Activated T-helper 1 cell treated with anti-CD3 and anti-CD28 coated beads, Interleukin-2, amount 50 U/mL, for 16 hours (primary cell): ENCODE measurements at places on chromosomes 4 and X.

- no peak for DNase-seq
Measured at GRCh38 chr4:183797011-183797444, 108.1 kb upstream of the STOX2 start.

GRCh38 chr4:13171292-13172057 lies 312.7 kb downstream of the RAB28 start:
- no peak for DNase-seq

DNA sequence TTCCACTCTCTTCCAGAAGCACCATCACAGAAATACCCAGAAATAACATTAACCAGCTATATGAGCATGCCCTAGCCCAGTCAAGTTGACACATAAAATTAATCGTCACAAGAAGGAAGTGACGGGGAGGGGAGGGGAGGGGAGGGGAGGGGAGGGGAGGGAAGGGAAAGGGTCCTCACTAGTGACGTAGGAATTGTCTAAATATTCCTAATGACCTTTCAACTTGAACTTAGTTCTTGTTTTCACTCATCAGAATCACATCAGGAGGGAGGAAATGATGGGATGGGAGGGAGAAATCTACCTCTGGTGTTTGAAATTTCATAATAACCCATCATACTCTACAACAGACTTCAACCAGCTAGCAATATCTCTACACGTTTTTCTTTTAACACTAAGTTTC lies 52.2 kb upstream of the NOCT start:
- no peak for DNase-seq

- DNase-seq: no peak
Measured at GRCh38 chrX:110924871-110925270, 129.3 kb upstream of the CHRDL1 start.

DNA sequence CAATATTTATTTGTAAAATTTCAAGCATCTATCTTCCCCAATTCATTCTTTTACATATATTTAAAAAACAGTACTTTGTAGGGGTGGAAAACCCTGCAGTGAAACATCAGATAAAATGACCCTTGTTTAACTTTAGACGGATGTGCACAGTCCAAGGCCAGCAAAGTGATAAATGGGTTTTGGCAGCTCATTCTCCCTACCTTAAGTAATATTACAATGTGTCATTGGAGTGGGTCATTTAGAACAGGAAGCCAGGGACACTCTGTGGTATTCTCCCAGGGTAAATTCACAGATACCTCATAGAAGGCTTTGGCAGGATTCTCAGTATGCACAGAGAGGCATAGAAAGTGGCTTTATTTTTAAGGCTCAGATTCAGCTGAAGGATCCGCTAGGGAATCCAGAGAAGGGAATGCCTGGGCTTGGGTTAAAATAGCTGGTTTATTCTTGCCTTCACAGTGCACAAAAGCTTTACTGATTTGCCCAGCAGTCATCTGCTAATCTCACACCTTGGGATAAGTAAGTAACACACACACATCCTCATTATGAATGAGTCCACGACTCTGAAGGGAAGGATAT lies 206.7 kb downstream of the RASL11B start:
- DNase-seq: no peak

DNA sequence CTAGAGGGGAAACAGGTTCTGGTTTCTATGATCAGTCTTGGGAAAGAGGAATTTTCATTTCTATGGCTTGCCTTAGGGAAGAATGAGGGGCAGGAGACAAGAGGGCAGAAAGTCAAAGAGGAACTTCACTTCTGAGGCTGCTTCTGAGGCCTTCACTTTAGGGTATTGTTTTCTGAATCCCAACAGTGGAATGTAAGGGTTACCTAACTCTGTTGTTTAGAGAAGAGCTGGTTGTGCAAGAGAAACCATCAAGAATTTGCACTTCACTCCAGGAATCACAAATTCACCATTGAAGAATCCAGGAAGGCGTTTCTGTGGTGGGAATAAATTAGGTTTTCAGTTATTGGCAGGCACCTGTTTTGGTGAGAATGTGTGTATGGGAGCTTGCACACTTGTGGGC lies 126.7 kb upstream of the AMOT start:
- no peak for DNase-seq

DNA sequence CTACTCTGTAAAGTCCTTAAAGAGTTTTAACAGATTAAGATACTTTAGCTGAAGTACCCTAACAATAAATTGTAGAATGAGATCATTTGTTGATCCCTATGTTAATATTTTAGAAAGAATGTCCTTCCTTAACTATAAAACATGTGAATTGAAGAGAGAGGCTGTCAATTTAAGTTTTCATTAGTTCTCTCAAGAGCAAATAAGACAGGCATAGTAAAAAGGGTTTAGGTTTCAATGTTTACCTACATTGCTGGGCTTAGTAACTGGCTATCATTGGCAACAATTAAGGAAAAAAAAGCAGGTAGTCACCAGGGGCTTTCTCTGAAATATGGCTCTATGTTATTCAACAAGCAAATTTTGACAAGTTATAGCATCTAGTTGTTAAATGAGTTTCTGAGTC lies 91.5 kb downstream of the ATRX start:
- DNase-seq: no peak

DNA sequence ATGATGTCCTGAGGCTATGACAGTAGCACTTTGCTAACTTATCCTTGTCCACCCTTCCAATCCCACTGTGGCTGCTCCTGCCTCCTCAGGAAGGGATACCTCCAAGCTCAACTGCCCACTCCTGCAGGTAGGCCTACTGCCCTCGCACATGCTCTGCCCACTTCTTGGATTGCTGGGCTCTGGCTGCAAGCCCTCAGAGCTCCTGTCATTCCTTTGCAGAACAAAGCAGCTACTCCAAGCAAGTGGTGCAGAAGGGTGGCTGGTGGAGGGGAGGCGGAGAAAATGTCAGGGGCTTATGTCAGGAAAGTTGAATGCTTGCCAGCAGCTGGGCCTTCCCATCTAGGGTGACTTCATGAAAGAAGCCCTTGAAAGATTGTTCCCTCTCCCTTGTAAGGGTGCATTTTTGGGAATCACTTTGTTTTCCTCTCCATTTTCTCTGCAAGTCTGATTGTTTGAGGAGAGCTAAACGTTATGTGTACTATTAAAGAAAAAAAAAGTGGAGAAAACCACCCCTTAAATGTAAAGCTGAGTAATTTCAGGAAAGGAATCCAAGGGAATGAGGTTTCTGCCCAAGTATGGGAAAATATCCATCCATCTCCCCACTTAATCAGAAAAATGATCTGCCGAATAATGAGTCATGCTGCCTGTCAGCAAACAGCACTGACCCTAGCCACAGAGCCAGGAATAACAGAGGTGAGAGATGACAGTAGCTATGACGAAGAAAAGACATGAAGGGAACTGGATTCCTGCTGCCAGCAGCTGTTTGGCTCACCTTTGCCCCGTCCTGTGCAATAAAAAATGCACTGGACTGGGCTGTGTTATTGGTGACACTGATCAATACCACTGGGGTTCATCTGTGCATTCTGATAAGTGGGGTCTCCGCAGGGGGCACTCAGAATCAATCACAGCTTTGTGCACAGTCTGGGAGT lies 102.0 kb downstream of the RTL5 start:
- DNase-seq: no peak

DNA sequence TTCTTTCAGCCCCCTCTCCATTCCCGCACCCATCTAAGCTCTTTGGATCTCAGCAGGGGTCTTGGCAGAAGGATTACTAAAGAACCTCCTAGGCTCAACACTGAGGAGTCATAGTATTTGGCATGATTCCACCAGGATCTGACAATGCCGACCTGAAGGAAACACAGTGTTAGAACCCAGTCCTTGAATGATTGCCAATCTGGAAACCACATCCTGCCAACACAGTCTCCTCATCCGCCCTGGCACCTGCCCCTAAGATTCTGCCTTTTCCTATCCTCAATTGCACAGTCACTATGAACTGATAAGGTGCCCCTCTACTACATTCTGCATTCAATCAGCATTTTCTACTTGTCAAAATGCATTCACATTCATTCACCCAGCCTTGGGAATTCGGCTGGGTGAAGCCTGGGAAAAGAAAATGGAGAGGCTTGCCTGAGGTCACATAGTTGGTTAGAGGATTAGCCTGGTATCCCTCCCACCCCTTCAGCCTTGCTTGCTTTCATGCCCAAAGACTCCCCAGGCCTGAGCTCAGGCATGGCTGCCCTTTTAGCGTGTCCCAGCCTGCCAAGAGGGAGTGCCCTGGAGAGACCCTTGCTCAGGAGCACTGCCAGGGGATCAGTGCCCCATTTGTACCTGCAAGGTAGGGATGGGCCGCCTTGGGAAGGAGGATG lies 2.2 kb upstream of the CLDN2 start:
- DNase-seq: no peak

GRCh38 chrX:72050011-72050410 lies 81.7 kb downstream of the RTL5 start:
- DNase-seq: no peak

DNA sequence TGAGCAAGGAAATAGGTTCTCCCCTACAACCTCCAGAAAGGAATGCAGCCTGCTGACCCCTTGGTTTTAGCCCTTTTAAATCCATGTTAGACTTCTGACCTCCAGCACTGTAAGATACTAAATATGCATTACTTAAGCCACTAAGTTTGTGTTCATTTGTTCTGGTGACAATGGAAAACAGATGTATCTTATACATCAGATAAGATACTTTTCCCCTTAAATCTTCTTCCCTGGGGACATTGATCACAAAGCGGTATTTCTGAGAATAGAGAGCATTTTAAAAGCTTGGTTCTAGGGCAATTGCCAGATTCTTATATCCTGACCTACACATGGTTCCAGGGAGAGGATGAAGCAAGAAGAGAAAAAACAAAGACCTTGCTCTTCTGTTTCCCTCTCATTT lies 6.5 kb upstream of the TMEM184C start:
- DNase-seq: no peak

GRCh38 chr4:17780501-17781299 lies 721 bp downstream of the FAM184B start:
- DNase-seq: no peak

DNA sequence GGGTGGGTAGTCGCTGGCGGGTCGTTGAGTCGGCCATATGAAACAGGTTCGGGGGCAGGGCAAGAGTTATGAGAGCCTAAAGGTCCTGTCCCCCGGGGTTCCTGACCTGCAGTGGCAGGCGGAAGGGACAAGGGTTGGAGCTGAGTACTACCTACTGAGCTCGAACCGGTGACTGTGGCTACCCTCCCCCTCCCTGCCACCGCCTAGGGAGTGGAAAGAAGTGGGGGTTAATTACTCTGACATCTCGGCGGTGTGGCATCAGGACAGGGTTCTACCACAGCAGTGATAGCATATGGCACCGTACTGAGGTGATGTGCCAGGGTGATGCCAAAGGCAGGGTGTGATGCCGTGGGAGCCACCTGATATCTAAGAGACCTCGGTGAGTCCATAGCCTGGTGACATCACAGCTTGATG lies 307 bp downstream of the ATG4A start:
- DNase-seq: no peak

- no peak for DNase-seq
Measured at GRCh38 chrX:29798469-29798868, 416.9 kb upstream of the MAGEB2 start.

GRCh38 chr4:169052594-169052945 lies 42.5 kb upstream of the CBR4 start:
- DNase-seq: no peak

DNA sequence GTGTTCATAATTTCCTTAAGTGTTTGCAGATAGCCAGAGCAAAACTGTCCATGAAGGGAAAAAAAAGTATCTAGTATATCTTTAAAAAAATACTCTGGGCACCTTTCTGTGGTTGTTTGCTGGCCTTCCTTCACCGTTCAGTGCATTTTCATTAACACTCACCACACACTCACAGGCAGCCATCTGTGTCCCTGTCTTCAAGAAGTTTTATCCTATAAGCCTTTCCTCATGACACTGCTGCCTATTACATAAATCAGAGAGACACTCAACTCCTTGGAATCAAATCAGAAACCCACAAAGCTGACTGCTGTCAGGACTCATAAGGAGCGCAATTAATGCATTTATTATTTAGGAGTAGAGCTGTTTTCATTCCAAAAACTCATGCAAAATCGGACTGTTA lies 1720.2 kb downstream of the PCDH7 start:
- no peak for DNase-seq

DNA sequence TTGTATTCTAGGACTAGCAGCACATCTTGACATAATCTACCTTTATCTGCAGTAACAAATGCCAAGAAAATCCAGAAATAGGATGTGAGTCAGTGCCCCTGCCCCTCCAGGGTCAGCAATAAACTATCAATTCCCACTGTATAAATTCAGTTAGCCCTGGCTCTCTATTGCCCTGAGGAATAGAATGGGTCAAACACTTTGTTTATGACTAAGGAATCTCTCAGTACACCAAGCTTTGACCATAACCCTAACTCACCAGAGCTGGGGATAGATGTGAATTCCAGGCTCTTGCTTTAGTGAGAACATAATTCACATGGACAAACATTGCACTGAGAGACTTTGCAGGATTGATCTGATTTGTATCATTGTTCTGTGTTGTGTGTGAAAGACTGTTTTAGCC lies 82.3 kb downstream of the CXXC4 start:
- DNase-seq: no peak

DNA sequence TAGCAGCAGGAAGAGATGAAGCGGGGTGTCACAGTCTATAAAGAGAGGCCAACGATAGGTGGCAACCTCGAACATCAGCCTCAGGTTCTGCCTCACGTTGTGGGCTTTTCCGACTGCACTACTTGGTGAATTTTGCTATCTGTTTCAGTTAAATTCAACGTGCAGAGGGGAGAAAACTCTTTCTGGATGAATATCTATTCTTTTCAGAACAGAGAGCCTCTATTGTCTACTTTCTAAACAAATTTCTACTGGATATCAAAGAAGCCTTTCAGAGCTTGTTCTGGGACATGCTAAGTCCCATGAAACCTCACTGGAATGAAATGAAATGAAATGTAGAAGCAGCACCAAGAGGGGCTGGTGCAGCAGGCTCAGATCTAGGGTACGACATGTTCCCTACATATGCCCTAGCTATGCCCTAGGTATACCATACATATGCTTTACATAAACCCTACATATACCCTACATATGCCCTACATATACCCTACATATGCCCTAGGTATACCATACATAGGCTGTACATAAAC lies 116.5 kb upstream of the TRIM2 start:
- DNase-seq: no peak

- DNase-seq: no peak
Measured at GRCh38 chrX:115642895-115643530, 82.0 kb downstream of the PLS3 start.

GRCh38 chr4:68416591-68416990 lies 30.7 kb upstream of the TMPRSS11E start:
- no peak for DNase-seq

DNA sequence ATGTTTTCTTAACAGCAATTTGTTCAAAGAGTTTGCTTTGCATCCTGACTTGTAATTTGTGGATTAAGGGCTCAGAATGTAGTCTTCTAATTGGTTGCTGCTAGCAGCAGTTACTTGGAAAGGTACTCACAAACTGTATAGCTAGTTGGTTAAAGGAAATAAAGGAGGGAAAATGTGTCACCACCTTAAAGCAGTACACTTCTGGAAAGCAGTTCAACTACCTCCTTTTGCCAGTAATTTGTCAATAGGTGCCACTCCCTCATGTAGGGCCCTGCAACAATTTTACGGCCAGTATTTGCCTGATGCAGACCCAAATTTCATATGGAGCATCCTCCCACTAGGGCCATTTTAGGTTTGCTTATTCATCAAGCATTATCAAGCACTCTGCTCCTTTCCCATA lies 20.8 kb downstream of the AMOT start:
- DNase-seq: no peak
